Islet precursor cell (in vitro differentiated cells): ENCODE measurements at places on chromosomes 2 and 18.

- DNase-seq = no peak
These were observed 5.4 kb upstream of the POU3F3 start for GRCh38 chr2:104848526-104848925.

DNA sequence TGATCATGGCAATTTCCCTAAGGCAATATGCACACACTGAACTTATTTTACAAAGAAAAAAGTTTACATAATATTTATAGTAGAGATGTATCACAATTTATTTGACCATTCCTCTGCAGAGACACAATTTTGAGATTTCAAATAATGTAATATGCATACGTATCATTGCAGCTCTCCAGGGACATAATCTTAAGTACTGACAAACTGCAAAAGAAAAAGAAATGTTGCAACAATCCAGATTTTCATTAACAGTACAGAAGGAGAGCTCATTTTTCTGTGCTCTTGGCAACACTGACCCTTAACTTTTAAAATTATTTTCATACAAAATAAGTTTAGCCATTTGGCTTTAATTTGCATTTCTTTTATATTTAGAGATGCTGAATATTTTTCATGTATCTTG is 710.2 kb upstream of the SLC39A10 start:
- DNase-seq = no peak

DNA sequence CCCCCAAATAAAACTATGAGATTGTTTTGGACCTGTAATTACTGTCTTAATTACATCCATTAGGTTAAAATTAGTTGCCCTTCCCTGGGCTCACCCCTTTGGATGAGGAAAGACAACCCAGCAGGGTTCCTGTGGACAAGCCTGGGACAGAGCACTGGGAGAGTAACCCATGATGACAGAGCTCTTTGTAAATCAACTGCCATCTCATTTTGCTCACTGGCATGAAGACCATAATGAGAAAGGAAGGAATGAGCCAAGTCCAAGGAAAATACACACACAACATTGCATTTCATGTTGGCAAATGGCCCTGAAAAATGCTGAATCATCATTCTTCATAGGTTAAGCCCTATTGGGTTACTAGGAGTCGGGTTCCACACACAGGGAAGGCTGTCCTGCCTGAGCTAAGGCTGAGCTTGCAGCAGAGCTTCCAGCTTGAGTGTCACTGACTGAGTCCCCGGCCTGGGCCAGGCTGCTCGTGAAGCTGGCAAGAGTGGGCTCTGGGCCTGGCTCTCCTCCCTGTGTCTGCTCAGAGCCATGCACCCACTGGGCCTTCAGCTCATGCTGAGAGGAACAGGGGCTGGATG is 94.1 kb upstream of the ACAA2 start:
- no peak for DNase-seq

DNA sequence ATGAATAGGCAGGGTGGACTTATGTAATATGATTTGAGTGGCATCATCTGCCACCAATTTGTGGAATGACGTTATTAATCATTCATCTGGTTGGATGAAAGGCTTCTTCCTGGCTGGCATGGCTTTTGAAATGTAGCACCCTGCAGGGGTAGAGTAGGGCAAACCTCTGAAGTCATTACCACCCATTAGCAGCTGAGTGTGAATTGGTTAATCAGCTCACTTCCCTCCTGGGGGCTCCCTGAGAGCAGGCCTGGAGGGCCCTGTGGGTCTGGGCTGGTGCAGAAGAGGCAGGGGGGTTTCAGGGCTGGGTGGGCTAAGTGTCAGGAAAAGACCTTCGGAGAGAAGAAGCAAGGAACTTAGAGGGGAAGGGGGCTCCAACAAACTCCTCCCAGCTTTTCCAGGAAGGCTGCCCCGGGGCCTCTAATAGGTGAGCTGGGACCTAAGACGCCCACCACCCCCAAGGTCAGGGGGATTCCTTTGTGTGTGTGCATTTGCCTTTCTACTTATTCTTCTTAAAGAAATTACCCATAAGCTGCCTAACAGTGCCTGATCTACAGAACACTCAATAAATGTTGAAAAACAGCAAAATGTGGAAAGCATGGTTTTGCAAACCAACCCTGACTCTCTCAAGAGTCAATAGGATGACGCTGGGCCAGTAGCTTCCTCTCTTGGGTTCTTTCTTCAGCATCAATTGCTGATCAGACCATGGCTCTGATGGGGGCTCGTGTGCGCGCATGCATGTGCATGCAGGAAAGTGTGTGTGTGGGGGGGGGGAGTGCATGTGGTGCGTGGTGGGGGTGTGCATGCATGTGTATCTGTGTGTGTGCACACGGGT is 49.7 kb upstream of the ZNF516 start:
- DNase-seq = no peak

GRCh38 chr18:24600076-24600654 is 139.7 kb downstream of the HRH4 start:
- DNase-seq = no peak

DNA sequence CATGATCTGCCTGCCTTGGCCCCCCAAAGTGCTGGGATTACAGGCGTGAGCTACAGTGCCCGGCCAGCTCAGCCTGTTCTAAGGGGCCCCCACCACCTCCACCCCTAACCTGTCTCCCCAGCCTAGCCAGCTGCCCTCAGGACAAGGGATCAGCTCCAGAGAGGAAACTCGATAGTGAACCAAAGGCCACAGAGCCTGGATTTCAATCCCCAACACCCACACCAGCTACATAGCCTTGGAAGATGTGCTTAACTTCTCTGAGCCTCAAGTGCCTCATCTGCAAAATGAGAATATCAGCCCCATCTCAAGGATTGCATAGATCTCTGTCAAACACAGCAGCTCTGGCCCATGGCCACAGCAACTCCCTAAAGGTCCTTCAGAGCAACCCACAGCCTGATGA is 32.0 kb downstream of the BIN1 start:
- DNase-seq = no peak

GRCh38 chr2:239927424-239927981 is 97.6 kb downstream of the NDUFA10 start:
- DNase-seq = peak; percentile 77

DNA sequence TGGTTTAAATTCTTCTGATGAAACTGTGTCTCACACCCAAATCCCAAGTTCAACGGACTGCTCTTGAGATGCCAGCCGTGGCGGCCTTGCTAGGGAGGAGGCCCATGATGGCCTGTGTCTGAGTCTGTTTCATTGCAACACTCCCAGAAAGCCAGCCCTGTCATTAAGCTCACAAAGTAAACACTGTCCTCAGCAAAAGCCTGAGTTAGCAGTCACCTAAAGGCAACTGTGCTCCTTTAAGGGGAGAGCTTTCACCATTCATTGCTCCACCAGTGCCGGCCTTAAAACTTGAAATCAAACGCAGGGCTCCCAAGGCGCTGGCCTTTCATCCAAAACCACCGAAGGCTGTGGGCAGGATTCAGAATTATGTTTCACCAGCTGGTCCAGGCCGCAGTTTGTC is 42.5 kb upstream of the PPP1CB start:
- peak; percentile 73 for DNase-seq

DNA sequence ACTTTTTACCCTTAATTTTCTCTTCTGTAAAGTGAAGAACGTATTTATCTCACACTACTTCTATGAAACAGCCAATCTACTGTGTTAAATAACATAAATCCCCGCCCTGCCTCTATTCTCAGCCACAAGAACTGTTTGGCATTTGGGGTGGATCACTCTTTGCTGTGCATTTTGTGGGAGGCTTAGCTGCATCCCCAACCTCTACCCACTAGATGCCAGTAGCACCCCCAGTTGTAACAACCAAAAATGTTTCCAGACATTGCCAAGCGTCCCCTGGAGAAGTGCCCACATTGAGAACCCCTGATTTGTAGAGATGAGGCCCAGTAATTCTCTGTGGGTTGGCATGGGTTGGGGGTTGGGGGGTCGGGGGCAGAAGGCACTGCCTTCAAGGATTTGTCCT is 94.7 kb upstream of the BOD1L2 start:
- DNase-seq = no peak
